ENCODE measurements at places on chromosomes 6 and 20.

DNA sequence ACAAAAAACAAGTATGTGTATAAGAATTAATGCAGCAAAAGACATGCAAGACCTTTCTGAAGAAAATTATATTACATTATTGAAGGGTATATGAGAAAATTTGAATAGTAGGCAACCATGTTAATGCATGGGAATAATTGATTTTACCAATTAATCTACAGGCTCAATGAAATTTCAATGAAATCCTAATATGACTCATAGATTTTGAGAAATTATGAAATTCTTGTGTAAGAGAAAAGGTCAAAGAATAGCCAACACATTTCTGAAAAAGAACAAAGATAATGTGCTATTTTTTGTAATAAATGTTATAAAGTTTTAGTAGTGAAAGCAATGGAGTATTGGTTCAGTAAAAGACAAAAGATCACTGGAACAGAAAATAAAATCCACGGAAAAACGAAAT is 18.4 kb downstream of the TSBP1 start:
- DNase-seq = no peak

DNA sequence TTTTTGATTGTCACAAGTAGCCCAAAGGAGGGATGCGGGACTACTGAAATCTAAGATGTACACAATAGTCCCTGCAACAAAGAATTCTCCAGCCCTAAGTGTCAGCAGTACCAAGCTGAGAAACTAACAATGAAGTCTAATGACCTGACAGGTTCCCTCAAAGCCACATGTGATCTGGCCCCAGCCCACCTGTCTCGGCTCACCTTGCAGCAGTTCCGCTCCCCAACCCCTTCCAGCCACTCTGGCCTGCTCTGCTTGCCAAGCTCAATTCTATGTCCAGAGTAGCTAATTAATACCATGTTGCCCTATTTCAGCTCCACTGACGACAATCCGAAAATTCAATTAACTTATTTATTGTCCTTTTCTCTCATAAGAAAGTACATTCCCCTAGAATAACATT is 72.1 kb downstream of the ZMYND8 start:
- DNase-seq = no peak

DNA sequence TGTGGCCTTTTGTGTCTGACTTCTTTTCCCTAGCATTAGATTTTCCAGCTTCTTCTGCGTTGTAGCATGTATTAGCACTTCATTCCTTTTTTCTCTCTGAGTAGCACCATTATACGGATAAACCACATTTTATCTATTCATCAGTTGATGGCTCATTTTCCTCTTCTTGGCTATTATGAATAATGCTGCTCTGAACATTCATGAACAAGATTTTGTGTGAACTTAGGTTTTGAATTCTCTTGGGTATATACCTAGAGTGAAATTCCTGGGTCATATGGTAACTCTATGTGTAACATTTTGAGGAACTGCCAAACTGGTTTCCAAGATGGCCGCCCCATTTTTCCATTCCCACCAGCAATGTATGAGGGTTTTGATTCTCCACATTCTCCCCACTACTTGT is 28.7 kb downstream of the SLC22A16 start:
- no peak for DNase-seq

GRCh38 chr6:128074567-128074966 is 173.7 kb upstream of the THEMIS start:
- DNase-seq = no peak

DNA sequence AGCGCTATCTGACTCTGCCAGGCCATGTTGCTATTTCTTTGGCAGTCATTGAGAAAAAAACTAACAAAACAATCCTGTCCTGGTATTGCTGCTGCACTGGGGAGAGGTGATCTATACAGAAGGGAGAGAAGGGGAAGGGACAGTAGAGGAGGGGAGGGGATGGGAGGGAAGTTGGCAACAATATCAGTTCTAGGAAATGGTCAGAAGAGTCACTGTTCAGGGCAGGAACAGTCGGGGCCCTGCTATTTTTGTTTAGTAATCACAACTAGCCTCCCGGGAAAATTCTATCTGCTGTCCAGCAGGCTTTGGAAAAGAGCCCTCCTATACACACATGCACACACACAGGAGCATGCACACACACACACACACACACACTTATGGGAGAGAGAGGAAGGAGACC is 142.3 kb upstream of the CARMIL1 start:
- DNase-seq = no peak

- DNase-seq = no peak
Observed at GRCh38 chr20:63708301-63709148, 686 bp downstream of the ZGPAT start.

DNA sequence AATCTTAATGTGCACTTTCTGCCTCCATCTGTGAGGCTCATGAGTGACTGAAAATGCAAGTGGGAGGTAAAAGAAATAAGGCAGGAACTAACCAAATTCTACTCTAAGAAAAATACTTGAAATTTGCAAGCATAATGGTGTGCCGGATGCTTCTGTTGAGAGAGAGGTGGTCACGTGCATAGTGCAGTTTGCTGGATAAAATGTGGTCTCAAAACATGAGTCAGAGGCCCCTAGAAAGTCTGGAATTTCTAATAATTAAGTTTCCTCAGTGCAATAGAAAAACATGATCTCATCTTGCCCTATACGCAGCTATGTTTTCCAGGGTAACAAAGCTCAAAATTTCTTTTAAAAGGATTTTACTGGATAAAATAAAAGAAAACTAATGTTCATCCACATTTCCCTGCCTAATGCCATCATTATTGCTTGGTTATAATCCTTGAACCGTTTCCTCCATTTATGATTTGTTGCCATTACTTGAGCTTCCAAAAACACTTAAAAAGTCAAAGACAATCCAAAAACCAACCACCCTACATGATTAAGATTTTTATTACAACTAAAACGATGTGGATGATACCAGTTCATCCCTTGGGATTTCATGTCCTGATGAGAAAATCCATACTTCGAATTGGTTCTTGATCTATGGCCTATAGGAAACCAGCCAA is 351.7 kb upstream of the ARID1B start:
- no peak for DNase-seq

DNA sequence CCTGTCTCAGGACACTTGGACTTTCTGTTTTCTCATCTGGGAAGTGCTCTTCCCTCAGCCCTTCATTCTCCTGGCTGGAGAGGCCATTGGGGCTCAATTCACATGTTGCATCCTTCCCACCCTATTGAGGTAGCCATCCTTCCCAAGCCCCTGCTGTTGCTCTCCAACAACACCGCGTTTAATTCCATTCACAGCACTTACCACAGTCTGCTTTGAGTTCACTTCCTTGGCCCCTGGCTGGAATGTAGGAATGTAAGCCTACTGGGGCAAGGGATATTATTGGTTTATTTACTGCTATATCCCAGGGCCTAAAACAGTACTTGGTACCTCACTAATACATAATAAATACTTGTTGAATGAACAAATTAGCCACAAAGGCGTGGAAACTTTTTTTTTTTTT is 6.7 kb upstream of the GFOD1 start:
- DNase-seq = no peak

GRCh38 chr6:168190014-168190405 is 111.0 kb upstream of the FRMD1 start:
- no peak for DNase-seq

GRCh38 chr20:41499064-41499463 is 119.1 kb downstream of the CHD6 start:
- no peak for DNase-seq

DNA sequence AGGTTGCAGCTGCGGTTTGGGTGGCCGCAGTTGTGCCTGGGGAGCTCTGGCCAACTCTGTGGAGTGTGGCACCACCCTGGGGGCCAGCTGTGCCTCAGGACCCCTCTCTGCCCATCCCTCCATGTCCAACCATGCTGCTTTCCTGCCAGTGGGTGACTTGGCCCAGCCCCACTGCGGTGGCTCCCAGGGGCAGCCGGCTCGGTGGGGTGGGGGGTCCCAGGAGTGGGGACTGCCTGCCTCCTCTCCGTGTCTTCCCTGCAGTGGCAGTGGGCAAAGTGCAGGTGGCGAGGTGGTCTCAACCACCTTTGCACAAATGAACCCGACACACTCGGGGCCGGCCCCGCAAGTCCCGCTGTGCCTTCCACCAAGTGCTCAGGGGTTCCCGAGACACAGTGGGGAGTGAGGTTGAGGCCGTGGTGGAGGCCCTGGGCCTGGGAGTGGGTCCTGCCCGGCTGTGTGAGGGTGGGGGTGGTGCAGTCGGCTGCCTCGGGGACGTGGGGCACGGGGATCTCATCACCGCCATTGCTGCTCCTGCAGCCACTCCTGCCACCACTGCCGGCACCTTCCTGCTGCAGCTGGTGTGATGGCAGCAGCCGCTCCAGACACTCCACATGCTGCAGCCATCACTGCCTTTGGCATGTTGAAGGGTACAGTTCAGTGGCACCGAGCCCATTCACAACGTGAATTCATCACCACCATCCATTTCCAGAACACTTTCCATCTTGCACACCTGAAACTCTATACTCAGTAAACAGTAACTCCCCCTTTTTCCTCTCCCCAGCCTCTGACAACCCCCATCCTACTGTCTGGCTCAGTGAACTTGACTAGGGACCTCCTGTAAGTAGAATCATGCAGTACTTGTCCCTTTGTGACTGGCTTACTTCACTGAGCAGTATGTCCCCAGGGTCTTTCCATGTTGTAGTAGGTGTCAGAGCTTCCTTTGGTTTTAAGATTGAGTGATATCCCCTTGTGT is 10.7 kb upstream of the SLCO4A1 start:
- no peak for DNase-seq

- no peak for DNase-seq
Observed at GRCh38 chr20:43955750-43956191, 41.1 kb downstream of the TOX2 start.

- DNase-seq = no peak
Observed at GRCh38 chr20:50916257-50916656, 15.0 kb downstream of the ADNP start.

- no peak for DNase-seq
Observed at GRCh38 chr6:56567501-56567900, 75.2 kb downstream of the DST start.

GRCh38 chr6:160028487-160029275 is 59.8 kb downstream of the IGF2R start:
- no peak for DNase-seq

DNA sequence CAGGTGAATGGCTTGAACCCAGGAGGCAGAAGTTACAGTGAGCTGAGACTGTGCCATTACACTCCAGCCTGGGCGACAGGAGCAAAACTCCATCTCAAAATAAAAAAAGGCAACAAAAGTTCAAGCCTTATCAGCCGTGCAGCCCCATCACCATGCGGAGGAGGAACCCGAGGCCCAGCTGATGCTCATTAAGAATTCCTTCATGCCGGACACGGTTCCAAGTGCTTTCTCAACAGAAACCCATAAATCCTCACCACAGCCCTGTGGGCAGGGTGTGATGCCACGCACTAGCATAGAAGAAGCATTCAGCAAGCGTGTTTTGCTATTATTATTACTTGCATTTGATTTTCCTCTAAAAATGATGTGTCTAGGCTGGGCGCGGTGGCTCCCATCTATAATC is 56.3 kb downstream of the PREX1 start:
- DNase-seq = no peak

GRCh38 chr6:40280231-40280630 is 306.9 kb downstream of the LRFN2 start:
- DNase-seq = no peak

DNA sequence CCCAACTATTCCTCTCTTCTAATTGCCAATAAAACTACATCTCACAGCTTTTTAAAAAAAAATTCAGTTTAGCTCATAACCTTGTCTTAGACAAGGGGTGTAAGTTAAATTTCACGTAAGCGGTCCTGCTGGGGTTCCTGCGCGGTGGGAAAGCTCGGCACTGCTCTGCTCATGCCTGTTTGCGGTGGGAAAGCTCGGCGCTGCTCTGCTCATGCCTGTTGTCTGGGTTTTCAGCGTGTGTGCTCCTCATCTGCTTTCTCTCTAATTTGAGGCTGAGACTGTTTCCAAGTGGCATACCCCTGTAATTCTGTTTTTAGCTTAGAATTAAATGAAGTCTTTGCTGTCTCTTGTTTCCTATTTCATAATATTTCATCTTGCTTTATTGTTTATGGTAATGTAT is 18.6 kb downstream of the ARID1B start:
- DNase-seq = no peak

- DNase-seq = no peak
Observed at GRCh38 chr6:133992992-133993680, 40.1 kb downstream of the TBPL1 start.

DNA sequence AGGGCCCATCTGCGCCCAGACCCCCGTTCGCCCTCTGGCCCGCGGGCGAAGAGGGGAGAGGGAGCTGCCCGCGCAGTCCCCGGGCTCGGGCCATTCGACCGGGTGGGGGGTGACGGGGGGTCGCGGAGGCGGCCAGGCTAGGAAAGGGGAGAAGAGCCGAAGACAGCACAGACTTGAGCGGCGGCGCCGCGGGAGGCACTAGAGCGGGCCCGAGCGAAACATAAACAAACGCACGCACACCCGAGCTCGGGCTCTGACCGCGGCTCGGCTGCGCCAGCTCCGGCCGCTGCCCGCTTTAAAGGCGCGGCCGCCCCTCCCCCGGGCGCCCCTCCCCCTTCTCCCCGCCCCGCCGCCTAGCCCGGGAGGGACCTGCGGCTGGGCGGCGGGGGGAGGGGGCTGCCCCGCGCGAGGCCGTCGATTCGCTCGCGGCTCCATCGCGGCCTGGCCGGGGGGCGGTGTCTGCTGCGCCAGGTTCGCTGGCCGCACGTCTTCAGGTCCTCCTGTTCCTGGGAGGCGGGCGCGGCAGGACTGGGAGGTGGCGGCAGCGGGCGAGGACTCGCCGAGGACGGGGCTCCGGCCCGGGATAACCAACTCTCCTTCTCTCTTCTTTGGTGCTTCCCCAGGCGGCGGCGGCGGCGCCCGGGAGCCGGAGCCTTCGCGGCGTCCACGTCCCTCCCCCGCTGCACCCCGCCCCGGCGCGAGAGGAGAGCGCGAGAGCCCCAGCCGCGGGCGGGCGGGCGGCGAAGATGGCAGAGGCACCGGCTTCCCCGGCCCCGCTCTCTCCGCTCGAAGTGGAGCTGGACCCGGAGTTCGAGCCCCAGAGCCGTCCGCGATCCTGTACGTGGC is at the start of gene FOXO3:
Gene FOXO3, plus strand, starts transcription at position 455 of the 846 bp plus-strand sequence. Its CDS starts 292 bp downstream, at position 747.
- DNase-seq = peak; percentile 33

- DNase-seq = no peak
Observed at GRCh38 chr20:14879020-14879697, 541.7 kb upstream of the FLRT3 start.

DNA sequence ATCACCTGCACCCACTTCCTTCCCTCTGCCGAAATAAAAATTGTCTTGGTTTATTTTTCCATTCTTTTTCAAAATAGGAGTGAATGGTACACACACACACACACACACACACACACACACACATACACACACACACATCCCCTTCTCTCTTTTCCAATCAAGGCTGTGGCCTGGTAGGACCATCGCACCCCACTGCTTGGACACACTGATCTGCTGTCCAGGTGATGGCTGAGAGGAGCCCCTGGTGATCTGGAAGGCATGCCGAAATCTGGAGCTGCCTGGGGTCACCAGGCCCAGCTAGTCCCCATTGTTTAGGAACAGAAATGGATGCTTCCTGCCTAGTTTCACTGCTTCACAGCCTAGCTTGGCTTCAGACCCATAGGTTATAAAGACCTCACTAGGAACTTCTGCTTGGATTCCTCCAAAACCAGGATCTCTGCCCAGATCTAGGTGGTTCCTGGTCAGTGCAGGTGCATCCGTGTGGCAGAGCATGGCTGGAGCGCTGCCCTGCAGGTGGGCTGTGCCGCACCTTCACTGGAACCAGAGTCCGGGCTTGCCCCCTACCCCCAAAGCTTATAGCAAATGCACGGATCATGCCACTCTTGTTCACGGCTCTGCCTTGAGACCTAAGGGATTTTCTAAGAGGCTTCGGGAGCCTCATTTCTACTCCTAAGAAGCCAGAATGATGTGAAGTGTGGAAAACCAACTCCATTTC is 42.9 kb upstream of the DACT2 start:
- no peak for DNase-seq

- DNase-seq = no peak
Observed at GRCh38 chr6:97819710-97820109, 536.7 kb upstream of the MMS22L start.
